ENCODE measurements at places on chromosomes 2 and 18.
A peak's percentile ranks its signal among the peaks of the same experiment; 100 is the strongest.

- peak; percentile 65 for DNase-seq
Observed at GRCh38 chr2:205858881-205859441, 176.7 kb downstream of the NRP2 start.

GRCh38 chr2:223100061-223100511 lies 48.1 kb downstream of the KCNE4 start:
- DNase-seq: peak; percentile 90

GRCh38 chr2:149355716-149356422 lies 25.5 kb downstream of the LYPD6 start:
- DNase-seq: no peak

DNA sequence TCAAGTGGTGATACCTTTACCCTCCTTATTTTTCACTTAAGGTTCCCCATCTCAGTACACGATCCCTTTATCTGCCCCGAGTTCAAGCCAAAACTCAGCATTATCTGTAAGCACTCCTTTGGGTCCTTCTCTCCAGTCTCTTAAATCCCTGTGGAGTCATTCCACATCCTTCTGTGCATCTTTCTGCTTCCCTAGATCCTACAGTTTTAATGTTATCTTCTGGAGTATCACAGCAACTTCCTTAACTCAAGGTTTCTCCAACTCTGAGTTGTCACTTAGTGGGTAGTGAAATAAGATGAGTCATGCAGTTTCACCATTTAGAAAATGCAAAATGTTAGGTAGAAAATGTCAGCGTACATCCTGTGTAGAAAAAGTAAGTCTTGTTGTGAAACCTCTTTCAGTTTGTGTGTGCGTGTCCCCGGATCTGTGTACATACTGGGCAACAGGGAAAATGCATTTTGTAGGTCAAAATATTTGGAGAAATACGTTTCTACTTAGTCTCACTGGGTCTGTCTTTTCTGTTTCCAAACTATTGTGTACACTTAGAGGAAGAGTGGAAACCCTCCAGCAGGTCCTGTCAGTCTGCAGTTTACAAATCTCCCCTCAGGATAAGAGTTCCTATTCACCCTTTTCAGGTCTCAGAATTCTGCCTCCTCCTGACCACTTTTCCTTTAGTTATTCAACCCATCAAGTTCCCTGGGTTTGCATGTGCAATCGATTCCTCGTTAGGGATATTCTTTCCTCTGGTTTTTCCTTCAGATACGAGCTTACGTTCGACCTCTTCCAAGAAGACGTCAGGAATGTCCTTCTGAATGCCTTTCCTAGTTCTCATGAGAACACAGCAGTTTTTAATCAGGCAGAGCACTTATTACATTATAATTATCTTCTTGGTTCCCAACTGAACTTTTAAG lies 154.8 kb downstream of the TGIF1 start:
- DNase-seq: peak; percentile 68

DNA sequence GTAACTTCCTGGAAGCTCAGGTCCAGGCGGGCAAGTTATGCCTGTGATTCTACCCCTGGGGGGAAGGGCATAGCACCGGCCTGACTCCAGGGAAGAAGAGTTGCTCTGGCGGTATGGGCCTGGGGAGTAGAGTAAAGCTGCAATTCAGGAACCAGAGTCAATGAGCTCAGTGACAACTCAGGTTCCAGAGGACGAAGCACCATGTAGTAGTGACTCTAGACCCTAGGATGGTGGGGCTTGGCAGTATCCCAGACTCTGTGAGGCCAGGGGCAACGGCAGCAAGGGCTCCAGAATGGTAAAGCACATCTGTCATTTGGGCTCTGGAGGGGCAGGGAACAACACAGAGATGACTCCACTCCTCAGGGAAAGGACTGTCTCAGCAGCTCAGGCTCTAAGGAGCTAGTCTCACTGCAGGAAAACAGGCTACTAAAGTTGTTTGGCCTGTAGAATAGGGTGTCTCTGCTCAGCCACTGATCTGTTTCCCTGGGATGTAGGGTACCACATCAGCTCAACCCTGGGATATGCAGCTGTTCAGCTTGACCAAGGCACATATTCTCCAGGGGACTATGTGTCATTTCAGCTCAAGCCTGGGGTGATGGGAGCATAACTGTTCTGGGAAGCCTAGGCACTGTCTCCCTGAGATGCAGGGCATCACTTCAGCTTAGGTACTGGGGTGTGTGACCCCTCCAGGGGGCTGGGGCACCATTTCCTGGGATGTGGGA lies 36.2 kb upstream of the RHOB start:
- no peak for DNase-seq

- DNase-seq: no peak
Observed at GRCh38 chr2:72900191-72900825, 13.1 kb downstream of the SPR start.

Measured in muscle of arm (tissue), 14 donors.